ENCODE measurements at places on chromosomes 1 and 21.

- DNase-seq: no peak
Measured at GRCh38 chr1:22870201-22870871, 102.3 kb downstream of the LACTBL1 start.

- no peak for DNase-seq
Measured at GRCh38 chr1:116104667-116105066, 6.5 kb upstream of the MAB21L3 start.

DNA sequence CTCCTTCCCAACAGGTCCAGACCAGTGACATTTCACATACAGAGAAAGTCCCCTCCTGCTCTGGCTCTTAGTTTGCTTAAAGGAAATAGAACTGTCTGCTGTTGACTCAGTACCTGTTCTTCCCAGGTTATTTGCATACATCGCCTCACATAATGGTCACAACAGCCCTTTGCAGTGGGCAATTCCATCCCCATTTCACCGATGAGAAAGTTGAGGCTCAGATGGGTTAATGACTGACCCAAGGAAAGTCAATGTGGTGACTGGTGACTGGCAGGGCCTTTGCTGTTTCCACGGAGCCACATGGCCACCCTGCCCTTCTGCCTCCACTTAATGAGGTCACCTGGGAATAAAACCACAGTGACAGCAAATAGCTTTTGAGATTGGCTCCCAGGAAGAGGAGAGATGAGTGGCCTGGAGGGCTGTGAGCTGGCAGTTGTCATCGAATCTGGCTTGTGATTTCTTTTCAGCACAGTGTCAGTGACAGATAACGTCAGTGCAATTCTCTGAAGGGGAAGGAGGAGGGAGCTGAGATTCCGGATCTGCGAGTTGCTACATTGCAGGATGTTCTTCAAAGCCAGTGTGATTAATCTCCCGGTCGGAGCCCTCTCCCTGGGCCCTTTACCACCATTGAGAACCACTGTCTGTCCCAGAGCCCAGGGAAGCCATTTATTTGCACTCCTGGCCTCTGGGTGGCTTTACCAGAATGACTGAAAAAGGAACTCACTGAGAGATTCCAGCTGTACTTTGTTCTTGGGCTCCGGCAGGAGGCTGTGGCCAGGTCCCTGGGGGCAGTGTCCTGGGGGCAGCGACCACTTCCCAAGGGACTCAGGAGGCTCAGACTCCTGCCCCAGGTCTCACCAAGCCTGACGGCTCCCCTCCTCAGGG, 117.2 kb downstream of the CNIH3 start:
- DNase-seq: no peak

DNA sequence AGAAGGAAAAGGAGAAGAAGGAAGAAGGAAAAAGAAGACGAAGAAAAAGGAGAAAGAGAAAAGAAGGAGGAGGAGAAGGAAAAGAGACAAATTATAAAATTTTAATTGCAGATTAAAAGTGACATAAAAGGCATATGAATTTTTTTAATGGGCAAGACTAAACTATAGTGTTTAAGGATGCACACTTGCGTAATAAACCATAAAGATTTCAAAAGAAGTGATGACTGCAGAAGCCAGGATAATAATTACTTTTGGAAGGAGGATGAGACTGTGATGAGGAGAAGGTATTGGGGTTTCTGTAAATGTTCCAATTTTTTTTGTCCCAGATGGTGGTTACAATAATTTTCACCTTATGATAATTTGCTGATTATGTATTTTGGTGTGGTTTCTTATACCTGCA, 243.1 kb upstream of the PKN2 start:
- no peak for DNase-seq

- DNase-seq: no peak
Measured at GRCh38 chr1:82091729-82092128, 291.0 kb downstream of the ADGRL2 start.

- no peak for DNase-seq
Measured at GRCh38 chr1:234892642-234893041, 236.0 kb downstream of the TOMM20 start.

- no peak for DNase-seq
Measured at GRCh38 chr1:5989286-5989605, 3.0 kb downstream of the NPHP4 start.

- no peak for DNase-seq
Measured at GRCh38 chr1:22641906-22642636, 1.4 kb upstream of the C1QC start.

DNA sequence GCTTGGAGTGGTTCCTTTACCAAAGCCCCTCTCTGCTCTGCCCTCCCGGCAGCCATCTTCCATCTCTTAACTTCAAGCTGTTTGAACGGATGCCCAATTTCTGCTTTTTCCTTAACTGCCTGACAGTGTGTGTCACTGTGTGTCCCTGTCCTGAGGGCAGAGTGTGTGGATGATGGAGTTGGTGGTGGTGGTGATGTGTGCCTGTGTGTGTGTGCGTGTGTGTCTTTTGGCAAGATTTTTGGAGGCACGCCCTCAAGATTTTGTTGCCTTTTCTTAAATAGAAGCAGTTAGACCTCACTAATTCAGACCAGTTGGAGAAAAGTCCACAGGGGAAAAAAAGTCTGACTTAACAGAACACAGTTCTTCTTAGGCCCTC, 30.3 kb downstream of the SERTAD4 start:
- no peak for DNase-seq

GRCh38 chr1:189103956-189104355, 1373.7 kb downstream of the BRINP3 start:
- no peak for DNase-seq

DNA sequence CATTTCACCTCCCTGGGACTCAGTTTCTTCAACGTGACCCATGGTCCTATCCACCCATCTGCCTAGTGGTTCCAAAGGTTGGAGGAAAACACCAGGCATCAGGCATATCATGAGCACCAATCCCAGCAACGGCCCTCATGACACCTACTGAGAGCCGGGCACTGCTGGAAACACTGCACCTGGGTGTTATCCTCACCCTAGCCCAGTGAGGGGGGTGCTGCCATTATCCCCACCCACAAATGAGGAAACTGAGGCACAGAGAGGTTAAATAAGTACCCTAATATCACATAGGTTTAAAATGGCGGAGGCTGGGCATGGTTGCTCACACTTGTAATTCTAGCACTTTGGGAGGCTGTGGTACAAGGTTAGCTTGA, 206.9 kb downstream of the MATN1 start:
- no peak for DNase-seq

GRCh38 chr1:201357636-201358348, 19.7 kb downstream of the TNNT2 start:
- DNase-seq: no peak

DNA sequence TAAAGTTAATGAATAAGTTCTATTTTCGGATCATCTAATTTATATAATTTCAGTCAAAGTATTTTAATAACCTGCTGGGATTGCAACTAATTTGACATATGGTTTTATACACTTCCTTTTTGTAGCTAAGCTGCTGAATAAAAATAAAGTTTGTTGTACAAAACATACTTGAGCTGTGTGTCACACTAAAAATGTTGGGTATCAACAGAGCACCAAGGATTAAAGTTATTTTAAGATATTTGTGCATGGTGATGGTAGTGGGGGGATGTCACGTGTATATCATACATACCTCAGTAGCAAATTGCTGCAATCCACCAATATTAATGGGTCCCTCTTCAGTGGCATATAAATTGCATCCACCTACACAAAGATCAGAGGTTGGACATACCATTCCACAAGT, 199.6 kb downstream of the DPYD start:
- DNase-seq: no peak

GRCh38 chr1:191696354-191696753, 461.9 kb upstream of the RGS18 start:
- no peak for DNase-seq

GRCh38 chr21:31744182-31744800, 12.4 kb upstream of the SCAF4 start:
- no peak for DNase-seq

DNA sequence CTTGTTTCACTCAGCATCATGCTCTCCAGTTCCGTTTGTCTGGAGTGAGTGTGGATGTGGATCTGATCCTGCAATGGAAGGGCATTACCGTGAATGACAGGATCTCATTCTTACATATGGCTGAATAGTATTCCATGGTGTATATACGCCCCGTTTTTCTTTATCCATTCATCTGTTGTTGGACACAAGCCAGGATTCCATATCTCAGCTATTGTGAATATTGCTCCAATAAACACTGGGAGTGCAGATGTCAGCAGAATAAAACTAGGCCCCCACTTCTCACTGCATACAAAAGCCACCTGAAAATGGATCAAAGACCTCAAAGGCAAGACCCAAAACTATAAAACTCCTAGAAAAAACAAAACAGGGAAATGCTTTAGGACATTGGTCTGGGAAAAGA, 120.3 kb upstream of the TMPRSS2 start:
- no peak for DNase-seq

GRCh38 chr1:55635856-55636255, 420.7 kb upstream of the USP24 start:
- no peak for DNase-seq

DNA sequence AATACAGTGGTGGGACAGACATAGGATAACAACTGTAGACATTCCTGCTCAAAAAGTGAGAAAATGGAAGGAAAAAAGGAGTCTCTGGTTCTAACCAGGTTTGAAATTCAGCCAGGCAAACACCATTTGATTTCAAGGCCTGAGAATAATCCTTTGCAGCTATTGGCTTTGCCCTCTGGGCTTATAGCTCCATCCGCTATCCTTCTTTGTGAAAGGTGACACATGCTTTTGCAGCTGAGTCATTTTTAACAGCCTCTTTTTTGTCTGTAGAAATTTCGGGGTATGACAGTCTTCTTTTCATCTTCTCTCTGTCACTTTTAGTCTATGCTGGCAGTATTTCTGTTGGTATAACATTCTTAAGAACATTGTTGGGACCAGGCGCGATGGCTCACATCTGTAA, 16.2 kb downstream of the SDHC start:
- DNase-seq: no peak

DNA sequence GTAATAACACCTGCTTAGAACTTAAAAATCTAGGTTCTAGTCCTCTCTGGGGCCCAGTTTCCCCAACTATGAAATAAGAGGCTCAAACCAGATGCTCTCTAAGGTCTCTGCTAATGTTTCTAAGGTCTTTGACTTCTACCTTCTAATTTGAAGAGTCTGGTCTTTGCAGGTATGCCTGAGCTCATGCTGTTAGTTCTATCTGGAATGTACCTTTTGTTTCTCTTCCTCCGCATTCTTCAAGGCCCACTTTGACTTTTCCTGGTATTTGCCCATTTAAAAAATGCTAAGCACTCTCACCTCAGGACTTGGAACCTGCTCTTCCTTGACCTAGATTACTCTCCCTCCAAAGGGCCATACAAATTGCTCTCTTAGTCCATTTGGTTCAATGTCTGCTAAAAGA, 13.5 kb downstream of the SLC35D1 start:
- DNase-seq: no peak

DNA sequence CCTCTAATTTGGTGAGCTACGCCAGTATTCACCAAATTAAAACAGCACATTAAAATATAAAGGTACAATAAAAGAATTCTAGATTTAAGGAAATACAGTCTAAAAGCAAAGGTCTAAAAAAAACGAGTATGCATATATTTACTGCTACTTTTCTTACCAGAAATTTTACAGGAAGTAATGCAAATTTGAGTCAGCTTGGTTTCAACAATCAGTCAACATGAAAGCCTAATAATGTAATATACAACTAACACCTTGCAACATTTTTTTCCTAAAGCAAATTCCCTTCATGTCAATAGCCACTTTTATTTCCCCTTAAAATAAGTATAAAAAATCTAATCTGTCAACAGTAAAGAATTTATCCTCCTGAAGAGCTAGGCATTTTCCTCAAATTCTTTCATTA, 11.9 kb downstream of the PTP4A2 start:
- DNase-seq: no peak

GRCh38 chr21:22575165-22575584, 1577.0 kb downstream of the NCAM2 start:
- no peak for DNase-seq

Data from left renal cortex interstitium (tissue), 4 donors.